ENCODE measurements at places on chromosomes 2 and 18.

DNA sequence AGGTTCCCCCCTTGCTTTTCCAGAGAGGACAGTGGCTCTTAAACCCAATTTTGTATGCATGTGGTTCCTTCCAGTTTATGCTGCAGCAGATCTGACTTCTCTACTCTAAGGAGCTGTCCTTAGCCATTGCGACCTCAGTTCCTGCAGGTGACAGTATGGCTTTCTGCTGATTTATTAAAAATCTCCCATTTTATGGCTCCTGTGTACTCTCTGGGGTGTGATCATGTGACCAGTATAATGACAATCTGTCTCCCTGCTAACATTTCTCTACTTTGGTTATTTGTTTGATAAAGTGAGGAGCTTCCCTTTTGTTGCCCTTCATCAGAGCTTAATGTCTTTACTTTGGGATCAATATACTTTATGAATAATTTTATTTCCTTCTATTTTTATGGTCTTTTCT, 148.7 kb upstream of the VRK2 start:
- no peak for DNase-seq

- DNase-seq: no peak
These were observed 209.2 kb downstream of the ZNF407 start for GRCh38 chr18:74806700-74807416.

- DNase-seq: no peak
These were observed 5.8 kb downstream of the TWIST2 start for GRCh38 chr2:238853721-238854120.

DNA sequence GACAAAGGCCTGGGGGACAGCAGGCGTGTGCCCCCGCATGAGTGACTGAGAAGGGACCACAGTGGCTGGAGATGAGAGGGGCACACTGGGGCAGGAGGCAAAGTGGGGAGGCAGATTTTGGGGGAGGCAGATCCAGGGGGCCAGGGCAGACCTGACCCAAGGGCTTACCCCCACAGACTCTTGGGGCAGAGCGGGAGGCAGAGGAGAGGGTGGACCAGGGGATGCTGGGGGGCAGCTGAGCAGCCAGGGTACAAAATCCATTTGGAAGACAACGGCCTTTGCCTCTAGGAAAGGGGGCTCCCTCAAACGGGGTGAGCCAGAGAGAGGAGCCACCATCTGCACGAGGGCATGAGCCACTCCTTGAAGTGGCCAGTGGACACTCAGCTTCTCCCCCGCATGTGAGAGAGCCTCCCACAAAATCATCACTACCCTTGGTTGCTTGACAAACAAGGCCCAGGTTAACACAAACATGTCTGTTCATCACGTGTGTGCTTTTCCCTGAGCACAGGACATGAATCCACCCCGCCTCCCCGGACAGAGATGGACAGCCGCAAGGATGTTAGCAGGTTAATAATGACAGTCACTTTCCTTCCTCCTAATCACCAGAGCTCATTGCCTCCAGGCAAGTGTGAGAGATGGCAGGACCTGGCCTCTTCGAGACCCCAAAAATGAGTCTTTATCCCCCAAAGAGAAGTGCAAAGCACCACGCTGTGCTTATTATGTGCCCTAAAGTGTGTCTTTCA, 72.0 kb upstream of the RAB6C start:
- DNase-seq: no peak

DNA sequence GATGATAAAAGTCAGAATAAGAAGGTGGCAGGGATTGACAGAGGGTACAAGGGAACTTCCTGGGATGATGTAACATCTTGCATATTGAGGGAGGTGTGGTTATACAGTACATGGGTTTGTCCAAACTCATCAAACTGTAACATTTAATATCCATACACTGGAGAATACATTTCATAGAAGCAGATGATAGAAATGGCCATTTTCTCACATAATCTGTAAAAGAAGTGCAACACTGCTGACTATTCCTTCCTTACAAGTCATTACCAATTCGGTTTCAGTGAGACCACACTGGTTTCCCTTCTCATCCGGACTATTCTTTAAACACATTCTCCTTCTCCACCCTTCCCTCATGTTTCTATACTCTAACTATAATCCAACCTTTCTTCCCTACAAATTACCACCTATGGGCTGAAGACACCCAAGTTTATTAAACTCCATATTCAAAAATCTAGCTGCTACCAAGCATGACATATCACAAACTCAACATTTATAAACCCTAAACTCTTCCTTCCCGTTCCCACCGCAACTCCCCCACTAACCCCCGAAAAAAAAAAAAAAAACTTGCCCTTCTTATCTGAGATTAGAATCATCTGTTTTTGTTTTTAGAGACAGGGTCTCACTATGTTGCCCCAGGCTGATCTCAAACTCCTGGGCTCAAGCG, 1.6 kb downstream of the COX7A2L start:
- no peak for DNase-seq

DNA sequence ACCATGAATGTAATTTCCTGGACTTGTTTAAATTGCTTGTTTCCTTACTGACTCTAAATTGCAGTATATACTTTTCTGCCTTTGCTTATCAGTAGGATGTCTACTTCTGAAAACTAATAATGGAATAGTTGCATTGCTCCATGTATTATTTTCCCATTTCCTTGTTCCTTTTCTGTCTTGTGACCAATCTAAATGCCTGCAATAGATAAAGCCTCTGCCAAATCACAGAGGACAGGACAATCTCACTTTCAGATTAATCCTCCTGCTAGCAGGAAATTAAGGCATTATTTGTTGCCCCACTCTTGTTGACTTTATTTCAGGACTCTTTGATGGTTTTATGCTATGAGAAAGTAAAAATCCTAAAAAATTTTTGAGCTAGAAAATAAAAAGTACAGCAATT, 4.7 kb upstream of the ESCO1 start:
- DNase-seq: no peak

DNA sequence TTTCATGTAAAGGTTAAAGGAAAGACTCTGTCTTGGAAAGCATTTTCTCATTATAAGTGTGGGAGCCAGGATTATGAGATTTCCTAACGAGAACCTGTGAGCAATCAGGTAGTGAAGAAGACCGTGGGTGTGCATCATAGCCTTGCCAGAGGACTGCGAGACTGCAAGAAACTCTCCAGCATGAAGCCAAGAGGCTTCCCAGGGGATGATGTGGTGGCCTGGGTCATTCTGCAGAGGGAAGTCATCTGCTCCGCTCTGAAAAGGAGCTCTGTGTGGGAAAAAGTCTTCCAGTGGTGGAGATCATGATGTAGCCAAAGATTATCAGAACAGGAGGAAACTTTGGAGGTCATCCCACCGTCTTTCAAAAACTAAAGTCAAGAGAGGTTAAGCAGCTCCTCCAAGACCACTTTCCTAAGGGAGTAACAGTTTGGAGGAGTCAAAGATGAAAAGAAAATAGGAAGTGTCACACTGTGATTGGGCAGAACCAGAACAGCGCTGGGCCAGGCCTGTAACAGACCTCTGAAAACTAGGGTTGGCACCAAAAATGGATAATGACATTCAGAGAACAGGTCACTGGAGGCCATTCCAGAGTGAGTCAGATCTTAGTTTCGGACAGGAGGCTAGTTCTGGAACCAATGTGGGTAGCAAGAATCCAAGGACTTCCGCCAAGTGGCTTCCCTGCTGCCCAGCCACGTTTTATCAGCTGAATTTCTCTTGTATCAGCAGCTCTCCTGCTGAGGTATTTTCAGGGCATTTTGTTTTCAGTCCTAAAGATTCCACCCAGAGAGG, 113.0 kb downstream of the LRATD1 start:
- no peak for DNase-seq

DNA sequence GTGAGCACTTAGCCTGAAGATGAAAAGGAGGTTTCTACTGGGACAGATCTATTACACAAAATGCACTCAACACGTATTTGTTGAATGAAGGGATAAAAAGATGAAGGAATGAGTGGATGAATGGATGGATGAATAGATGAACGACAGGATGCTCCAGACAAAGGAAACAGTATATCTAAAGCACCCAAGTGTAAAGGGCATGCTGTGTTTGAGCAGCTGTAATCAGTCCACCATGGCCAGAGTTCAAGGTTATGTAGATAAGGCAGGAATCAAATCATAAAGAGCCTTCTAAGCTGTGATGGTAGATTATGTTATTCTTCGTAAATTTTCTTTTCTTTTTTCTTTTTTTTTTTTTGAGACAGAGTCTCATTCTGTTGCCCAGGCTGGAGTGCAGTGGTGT, 213.8 kb upstream of the FBXO11 start:
- no peak for DNase-seq

GRCh38 chr2:195700480-195700879, 43.5 kb downstream of the SLC39A10 start:
- no peak for DNase-seq

All from NT2/D1 (cell line).